CD4-positive, alpha-beta T cell treated with Interleukin-15 for 1 hour (primary cell): ENCODE measurements at places on chromosomes 2 and 18.

DNA sequence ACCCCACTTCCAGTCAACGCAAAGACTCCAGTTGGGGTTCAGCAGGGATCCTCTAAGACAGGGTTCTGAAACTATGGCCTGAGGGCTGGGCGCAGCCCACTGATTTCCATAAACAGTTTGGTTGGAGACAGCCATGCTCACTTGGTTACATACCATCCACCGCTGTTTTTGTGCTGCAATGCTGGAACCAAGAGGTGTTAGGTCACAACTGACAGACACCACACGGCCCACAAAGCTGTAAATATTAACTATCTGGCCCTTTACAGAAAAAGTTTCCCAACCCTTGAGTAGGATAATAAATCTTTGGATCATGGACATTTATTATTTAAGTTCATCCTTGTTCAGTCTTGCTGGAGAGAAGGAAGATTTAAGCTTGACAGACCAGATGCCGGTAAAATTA is 8.4 kb upstream of the CD226 start:
- no peak for DNase-seq

GRCh38 chr2:68946117-68946516 is 6.6 kb downstream of the GKN2 start:
- no peak for DNase-seq

DNA sequence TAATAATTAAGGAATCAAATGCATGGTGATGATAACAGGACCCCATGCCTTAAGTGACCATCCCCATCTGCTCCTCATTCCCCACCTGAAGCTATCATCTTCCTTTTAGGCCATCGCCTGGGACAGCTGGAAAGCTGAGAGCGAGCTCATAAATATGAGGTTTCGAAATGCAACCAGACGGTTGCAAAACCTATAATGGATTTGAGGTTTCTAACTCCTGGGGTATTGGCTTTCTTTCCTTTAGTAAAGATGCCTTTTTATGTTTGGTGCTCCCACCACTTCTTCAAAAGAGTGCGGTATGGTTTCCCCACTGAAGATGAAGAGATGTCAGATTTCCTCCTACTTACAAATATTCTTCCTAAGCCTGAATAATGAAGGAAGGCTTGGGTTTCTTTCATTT is 1589.5 kb upstream of the PIK3C3 start:
- DNase-seq = no peak

- no peak for DNase-seq
These were observed 16.8 kb downstream of the FN1 start for GRCh38 chr2:215419113-215419512.

DNA sequence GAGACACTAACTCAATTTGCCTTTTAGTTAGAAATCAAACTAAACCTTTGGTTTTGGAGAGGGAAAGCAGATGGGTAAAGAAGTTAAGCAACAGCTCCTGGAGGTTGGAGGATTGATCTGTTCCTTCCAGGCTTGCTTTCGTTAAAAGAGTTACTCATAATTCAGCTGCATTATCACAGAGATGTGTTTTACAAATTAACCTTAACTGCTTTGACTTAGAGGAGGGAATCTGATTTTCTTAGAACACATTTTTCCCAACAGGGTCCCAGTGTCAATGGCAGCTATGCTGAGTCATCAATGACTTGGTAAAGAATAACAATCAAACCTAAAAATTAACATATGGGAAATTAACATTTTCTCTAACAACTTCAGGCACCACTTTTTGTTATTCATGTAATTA is 113.4 kb downstream of the COPS8 start:
- no peak for DNase-seq

- no peak for DNase-seq
These were observed 55.2 kb upstream of the RIOK3 start for GRCh38 chr18:23397907-23398306.

DNA sequence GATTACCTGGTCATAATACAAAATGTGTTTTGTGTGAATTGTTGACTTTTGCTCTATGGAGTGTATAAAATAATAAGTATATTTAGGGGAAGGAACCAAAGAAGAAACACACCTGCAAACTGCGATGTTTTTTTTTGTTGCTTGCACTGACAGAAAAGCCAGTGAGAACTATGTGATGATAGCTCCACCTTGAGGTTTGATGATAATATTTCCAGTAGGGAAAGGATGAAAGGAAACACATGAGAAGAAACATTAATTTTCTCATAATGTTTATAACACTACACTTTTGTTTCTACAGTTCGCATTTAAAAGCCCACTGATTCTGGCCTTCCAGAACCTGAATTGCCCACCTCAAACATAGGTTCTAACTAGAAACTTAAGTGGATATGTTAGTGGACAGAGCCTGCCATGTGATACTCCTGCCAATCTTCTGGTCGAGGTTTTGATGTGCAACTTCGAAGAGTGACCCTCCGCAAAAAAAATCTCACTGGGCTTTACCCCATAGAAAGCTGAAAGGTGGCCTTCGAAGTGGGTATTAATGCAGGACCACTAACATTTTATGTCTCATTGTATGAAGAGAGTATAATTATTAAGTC is 476.4 kb upstream of the SPHKAP start:
- DNase-seq = no peak

GRCh38 chr2:49265471-49265870 is 111.2 kb upstream of the FSHR start:
- no peak for DNase-seq

GRCh38 chr2:46074501-46074900 is 222.7 kb upstream of the EPAS1 start:
- DNase-seq = no peak

- no peak for DNase-seq
These were observed 285.4 kb downstream of the ZNF521 start for GRCh38 chr18:25066516-25066915.

DNA sequence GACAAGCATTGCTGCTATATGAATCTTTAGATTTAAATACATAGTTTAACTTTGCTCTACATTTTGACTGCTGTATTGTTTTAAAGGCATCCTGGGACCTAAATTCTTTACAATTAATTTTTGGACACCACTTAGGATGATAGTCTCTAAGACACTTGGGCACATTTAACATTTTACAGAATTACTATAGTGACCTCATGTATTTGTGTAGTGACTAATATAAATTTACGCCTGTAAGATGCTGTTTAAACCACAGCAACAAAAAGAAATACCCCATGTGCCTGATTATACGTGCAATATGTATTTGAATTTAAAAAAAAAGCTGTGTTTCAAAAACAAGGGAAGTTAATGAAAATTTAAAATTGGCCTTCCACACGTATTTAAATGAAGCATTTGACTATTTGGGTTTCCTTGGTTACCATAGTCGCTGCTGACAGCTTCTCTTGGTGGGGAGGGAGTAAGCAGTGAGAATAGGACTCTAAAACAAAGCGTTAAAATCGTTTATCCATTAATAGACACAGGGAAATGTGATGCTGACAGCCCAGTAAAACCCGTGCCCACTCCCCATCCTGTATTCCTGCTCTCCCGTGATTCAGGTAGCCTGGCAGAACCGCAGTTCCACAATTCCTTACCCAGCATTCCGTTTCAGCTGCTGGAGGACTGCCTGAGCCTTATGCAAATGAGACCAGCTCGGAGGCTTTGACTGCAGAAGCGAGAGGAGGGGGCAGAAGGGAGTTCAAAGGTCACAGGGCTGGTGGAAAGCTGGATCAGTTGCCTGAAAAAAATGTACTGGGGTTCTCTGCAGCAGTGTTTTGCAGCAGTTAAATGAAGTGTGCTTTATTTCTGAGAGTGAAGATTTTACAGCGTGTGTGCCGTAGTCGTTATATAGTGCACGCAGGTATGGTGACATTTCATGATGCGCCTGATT is 104.3 kb downstream of the CSRNP3 start:
- DNase-seq = no peak

- no peak for DNase-seq
These were observed 67.7 kb downstream of the EDAR start for GRCh38 chr2:108921096-108922030.

- DNase-seq = no peak
These were observed 42.1 kb downstream of the NHEJ1 start for GRCh38 chr2:219118504-219118903.

GRCh38 chr2:235160281-235160810 is 208.5 kb downstream of the SH3BP4 start:
- no peak for DNase-seq

GRCh38 chr2:220057391-220057790 is 430.0 kb downstream of the SLC4A3 start:
- DNase-seq = no peak

- no peak for DNase-seq
These were observed 186.8 kb downstream of the ZNF521 start for GRCh38 chr18:25164848-25165811.

DNA sequence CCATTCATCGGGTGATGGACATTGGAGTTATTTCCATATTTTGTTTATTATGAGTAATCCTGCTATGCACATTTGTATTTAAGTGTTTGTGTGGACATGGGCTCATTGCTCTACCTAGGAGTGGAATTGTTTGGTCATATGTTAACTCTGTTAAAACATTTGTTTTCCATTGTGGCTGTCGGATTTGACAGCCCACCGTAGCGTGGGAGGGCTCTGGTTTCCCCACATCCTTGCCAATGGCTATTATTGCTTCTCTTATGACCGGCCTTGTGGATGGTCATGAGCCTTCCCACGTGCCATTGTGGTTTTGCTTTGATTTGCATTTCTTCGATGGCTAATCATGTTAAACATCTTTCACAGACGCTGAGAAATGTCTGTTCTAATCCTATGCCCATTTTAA is 92.0 kb downstream of the ZNF236 start:
- DNase-seq = no peak

- DNase-seq = no peak
These were observed 15.5 kb downstream of the SEC11C start for GRCh38 chr18:59155153-59155552.
